ENCODE measurements at places on chromosomes 6 and 20.

DNA sequence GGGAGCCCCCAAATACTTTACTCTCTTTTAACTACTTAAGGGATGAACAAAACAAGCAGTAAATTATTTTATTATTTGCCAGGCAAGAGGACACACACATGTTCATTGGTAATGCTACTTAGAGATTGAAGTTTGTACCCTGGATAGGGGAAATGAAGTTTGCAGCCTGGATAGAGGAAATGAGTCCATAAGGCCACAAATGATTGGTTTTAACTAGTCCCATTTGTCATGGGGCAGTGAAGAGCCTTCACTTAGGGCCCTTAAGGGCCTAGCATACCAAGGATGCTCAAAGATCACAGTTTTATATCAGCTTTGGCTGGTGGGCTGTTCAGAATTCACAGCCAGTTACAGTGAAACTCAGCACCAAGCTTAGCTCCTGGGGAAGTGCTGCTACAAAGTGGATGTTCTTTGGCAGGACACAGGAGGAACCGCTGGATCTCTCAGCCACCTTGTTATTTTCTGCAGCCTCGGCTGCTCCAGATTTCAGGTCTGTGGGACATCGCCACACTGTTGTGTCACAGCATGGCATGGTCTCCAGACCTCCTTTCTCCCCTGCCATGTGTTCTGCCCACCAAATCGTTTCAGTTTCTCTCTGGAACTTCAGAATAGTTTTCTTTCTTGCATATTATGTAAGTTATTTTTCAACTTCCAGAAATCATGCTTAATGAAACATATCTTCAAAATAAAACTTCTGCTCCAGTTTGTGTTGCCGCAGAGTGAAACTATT is 41.8 kb downstream of the NCOA7 start:
- no peak for DNase-seq

DNA sequence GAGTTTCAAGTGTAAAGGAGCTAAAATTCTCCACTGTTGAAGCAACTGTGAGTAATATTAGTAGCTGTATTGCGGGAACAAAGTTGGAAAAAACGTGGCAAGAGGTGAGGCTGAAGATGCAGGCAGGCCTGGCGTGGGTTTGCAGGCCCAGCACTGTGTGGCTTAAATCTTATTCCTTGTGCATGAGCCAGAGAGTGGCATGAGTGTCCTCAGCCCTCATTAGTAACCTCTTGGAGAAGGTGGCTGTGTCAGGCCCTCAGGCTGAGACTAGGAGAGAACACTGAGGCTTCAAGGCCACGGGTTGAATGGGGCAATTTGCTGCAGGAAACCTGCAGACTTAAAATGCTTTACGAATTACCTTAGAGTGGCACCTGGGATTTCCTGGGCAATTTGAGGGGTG is 372.7 kb upstream of the CITED2 start:
- no peak for DNase-seq

DNA sequence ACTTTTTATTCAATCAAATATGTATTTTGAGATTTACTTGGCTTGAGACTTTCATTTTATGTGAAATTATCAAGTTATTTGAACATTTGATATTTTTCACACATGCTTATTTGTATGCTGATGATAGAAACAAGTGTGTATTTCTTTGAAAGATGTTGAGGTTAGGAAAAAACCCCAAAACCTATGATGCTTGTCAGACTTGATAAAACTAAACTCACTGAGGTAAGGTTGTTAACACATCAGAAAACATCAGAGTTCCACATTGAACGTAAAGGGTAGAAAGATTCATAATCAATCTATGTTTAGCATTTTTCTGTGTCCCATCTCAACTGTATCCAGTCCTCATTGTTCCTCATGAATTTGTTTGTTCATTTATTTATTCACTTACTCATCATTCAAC is 12.2 kb downstream of the SF3B5 start:
- no peak for DNase-seq

GRCh38 chr6:35718375-35718736 is 18.5 kb upstream of the ARMC12 start:
- no peak for DNase-seq

DNA sequence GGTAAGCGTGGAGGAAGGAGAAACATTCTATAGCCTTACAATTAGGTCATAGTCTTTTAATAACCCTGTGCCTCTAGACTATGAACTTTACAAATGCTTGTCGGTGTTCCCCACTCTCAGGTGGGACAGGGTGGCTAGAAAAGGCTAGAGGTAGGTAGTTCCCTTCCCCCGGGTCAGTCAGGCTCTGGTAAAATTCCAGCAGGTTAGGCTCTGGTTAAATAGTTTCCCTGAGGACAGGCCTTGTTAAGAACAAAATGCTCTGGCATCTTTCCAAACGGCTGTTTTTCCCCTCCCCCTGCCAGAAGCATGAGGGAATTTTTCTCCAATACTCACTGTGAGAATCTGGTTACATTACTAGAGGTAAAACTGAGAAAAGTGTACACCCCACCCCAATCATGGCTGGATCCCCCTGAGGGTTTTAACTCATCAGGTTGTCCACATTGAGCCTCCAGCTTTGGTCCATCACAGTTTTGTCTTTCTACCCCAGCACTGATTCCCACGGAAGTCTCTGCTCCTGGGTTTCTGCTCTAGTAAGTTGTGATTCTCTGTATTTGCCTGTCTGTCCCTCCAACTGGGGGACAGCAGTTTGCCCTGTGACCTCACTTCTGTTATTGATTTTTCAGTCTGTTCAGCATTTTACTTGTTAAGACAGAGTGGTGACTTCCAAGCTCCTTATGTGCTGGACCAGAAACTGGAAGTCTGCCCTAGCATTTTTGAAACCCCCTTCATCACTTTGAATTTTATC is 84.7 kb upstream of the ADGRF1 start:
- DNase-seq: no peak

GRCh38 chr6:170134471-170135440 is 156.1 kb downstream of the DLL1 start:
- DNase-seq: no peak

GRCh38 chr6:2524090-2524489 is 226.6 kb downstream of the MYLK4 start:
- DNase-seq: peak; percentile 15

DNA sequence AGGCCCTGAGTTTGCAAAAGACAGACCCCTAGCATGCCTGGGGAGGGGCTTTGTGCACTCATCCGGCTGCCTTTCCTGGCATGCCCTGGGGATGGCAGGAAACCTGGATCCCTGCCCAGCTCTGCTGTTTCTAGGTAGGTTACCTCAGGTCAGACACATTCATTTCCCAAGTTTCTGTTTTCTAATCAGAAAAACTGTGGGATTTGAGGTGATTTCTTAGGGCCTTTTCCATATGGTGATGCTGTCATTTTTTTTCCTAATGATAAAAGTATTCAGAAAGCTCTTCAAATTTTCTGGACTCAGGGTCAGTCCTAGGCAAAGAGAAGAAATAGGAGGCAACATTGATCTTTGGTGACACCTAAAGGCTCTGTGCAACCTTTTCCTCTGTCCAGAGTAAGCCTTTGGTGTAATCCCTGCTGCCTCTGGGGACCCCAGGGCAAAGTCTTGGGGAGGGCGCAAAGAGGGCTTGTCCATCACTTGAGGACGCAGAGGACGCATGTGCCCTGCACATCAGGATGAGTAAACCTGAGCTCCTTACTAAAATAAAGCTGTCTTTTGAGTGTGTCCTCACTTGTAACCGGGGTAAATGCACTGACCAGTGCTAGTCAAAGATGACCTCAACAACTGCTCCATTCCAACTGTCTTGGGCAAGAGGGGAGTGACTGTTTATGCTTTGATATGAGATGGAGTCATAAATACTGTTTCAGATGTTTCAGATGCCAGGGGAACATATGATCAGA is 13.5 kb upstream of the TRAM2 start:
- no peak for DNase-seq

DNA sequence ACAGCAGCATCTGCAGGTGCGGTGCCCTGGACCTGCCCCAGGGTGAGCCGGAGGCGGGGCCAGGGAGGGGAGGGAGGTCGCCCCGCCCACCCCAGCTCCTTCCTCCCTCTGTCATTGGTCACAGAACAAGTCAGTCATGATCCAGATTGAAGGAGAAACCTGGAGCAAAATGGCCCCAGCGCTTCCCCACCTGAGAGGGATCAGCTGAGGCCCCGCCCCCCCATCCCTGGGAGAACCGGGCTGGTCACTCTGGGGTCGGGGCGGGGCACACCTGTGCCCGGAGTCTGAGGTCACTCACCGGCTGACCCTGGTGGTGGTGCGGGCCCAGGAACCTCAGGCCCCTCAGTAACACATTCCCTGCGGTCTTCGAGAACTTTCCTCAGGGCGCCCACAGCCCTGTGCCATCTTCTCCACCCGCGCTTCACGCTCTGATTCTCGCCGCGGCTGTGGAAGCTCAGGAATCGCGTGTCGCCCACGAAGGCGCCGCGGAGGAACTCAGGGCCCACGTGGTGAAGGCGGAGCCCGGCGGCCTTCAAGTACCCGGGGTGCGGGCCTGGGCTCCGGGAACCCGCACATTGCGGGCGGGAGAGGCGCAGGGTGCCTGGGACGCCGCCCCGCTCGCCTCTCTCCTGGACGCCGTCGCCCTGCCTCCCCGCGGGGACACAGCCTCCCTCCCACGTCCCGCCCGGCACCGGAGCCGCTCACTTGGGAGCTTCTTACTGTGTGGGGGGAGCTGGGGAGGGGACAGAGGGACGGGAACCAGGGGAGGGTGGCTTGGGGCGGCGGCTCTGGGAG is 36.4 kb upstream of the HLA-C start:
- DNase-seq: peak; percentile 71

GRCh38 chr6:56517155-56517745 is 125.4 kb downstream of the DST start:
- DNase-seq: no peak

- DNase-seq: no peak
These were observed 165.2 kb downstream of the DLL1 start for GRCh38 chr6:170125456-170126300.

DNA sequence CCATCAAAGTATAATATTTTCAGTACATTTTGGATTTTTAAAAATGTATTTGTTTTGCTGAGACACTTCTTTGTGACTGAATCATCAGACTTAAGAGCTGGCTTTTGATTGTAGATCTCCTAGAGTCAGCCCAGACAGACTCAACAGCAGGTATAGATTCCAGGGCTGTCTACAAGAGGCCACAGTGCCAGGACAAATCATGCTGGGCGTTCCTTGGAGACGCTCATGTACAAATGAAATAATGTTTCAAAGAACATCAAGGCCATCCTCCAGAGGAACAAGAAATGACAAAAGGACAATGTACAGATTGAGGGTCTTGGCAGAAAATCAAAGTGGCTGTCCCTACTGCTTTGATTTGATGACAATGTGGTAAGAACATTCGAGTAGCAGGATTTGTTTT is 369.3 kb downstream of the GRIK2 start:
- DNase-seq: no peak

DNA sequence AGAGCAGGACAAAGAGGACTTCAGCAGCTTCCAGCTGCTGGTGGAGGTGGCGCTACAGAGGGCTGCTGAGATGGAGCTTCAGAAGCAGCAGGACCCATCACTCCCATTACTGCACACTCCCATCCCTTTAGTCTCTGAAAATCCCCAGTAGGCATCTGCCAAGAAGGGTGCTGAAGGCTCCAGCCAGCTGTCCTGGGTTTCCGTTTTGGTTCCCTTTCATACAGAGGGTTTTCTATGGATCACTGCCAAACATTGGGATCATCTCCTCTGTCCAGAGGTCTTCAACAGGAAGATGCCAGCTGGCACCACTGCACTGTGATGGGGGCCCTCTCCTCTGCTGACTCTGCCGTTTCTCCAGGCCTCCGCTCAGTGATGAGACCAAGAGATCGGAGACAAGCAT is 14.3 kb upstream of the RAB5IF start:
- DNase-seq: no peak

All from stimulated activated CD4-positive, alpha-beta T cell treated with anti-CD3 and anti-CD28 coated beads, Interleukin-15, amount 100 ng/mL, for 24 hours (primary cell).